ENCODE measurements at places on chromosomes 5 and 9. TPM values are rescaled to one million over a fixed set of nuclear protein-coding genes. Genes with fewer than 3 reads are reported as not detected.

GRCh38 chr9:35746583-35746982, 2.4 kb downstream of the GBA2 start:
- DNase-seq = no peak

DNA sequence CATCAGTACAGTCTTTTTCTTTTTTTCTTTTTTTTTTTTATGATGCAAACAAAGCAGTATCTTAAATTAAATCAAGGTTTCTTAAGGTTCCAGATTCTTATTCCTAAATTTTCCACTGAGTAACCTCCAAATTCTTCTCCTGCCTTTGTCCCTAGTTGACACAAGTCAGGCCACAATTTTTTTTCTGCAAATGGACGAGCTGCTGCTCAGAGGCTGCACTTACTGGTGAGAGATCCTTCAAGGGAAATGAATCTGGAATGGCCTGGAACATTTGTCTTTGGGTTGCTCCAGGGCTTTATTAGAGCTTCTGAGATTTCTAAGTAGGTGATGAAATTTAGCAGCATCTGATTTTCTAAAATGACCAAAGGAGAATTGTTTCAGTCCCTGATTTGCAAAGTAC, 39.3 kb downstream of the PIK3R1 start:
- no peak for DNase-seq

- no peak for DNase-seq
These were observed 180.2 kb downstream of the YTHDC2 start for GRCh38 chr5:113693701-113694100.

DNA sequence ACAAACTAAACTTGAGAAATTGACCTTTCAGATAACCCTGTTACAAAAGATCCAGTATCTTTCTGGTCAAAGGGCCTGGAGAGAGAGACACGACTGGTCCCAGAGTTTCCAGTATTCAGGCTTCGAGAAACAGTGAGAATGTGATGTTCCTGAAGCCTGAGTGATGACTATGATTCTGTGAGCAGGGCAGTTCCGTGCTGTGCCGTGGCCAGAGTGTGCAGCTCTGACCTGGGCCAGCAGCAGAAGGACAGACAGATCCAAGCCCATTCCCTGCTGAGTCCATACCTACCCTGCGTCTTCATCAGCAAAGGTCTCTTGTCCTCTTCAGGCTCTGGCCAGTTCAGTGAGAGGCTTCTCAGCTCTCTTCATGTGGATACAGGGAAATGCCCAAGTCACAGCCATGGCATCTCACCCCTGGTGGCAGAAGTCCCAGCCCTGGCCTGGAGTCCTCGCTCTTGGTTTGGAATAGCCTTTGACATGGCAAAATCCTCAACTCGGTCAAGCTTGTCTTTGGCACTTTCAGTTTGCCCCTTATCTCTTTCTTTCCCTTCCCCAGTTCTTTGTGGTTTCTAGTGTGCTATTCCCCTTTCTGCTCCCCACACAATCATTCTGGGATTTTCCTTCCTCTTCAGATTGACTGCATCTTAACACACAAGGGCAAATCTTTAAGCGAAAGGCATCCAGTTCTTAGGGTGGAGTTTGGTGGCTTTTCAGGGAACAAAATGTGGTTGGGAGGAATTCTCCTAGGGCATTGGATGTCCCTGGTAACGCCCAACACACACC, 107.7 kb downstream of the LIFR start:
- no peak for DNase-seq

FUT7 gene
- total RNA-seq = not detected

SPINK7 gene
- not detected for total RNA-seq

LHX3 gene
- total RNA-seq = not detected

PPWD1 gene
- total RNA-seq = 46.3 TPM

Data from Daoy (cell line).